Osteocyte (in vitro differentiated cells): ENCODE measurements at places on chromosomes 3 and 15. TPM values are rescaled to one million over a fixed set of nuclear protein-coding genes. Genes with fewer than 3 reads are reported as not detected.

SMAD6 gene
- total RNA-seq = 14.6 and 17.5 TPM in 2 replicates

FSIP1 gene
- total RNA-seq = 0.31 and 0.54 TPM in 2 replicates

RPL39L gene
- 16.6 and 19.5 TPM in 2 replicates for total RNA-seq

LEKR1 gene
- 0.55 and 1.0 TPM in 2 replicates for total RNA-seq

LINGO1 gene
- 2.1 and 2.4 TPM in 2 replicates for total RNA-seq

PARP6 gene
- total RNA-seq = 93.9 and 97.8 TPM in 2 replicates

FRMD5 gene
- not detected in 2 replicates for total RNA-seq

CLDN18 gene
- not detected in 2 replicates for total RNA-seq

DNA sequence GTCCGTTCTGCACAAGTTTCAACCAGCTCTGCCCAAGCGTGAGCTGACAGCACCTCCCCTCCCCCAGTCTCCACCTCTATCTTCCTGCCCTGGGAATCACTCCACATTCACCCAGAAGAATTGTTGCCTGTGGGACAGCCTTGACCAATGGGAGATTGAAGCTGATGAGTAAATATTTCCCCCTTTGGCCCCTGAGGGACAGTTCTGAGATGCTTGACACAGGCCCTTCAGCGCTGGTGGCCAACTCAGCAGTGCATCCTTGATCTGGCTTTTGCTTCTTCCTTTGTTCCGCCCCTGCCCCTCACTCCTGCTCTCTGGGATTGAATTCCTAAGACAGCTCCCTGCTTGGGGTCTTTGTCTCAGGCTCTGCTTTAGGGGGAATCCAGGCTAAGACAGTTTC is 13.1 kb upstream of the SKIC8 start:
- no peaks in the 10 kb centered on the region for H3K27me3 ChIP-seq
- no peak for DNase-seq
- no peaks in the 10 kb centered on the region for H3K36me3 ChIP-seq
- no peak overlapping the region for H3K4me3 ChIP-seq
- peaks cover 5% of the 10 kb centered on the region for H3K4me1 ChIP-seq

- no peaks in the 10 kb centered on the region for H3K27me3 ChIP-seq
- peaks cover 6% of the 10 kb centered on the region for H3K4me1 ChIP-seq
- DNase-seq = no peak
- no peak overlapping the region for H3K27ac ChIP-seq
- no peaks in the 10 kb centered on the region for H3K36me3 ChIP-seq
These were observed 15.8 kb upstream of the CYP11A1 start for GRCh38 chr15:74383286-74383685.

GRCh38 chr3:180987344-180987743 is 2.2 kb downstream of the DNAJC19 start:
- H3K36me3 ChIP-seq = peaks cover 11% of the 10 kb centered on the region
- peaks cover 17% of the 10 kb centered on the region for H3K4me1 ChIP-seq
- H3K27ac ChIP-seq = no peak overlapping the region
- DNase-seq = no peak
- peaks cover 8% of the 10 kb centered on the region for H3K27me3 ChIP-seq
- H3K4me3 ChIP-seq = peak overlapping the region; percentile 38

- no peaks in the 10 kb centered on the region for H3K4me1 ChIP-seq
- H3K4me3 ChIP-seq = no peak overlapping the region
- no peaks in the 10 kb centered on the region for H3K36me3 ChIP-seq
- H3K27ac ChIP-seq = no peak overlapping the region
- no peaks in the 10 kb centered on the region for H3K27me3 ChIP-seq
These were observed 224.2 kb downstream of the CNTN3 start for GRCh38 chr3:74390121-74390877.

DNA sequence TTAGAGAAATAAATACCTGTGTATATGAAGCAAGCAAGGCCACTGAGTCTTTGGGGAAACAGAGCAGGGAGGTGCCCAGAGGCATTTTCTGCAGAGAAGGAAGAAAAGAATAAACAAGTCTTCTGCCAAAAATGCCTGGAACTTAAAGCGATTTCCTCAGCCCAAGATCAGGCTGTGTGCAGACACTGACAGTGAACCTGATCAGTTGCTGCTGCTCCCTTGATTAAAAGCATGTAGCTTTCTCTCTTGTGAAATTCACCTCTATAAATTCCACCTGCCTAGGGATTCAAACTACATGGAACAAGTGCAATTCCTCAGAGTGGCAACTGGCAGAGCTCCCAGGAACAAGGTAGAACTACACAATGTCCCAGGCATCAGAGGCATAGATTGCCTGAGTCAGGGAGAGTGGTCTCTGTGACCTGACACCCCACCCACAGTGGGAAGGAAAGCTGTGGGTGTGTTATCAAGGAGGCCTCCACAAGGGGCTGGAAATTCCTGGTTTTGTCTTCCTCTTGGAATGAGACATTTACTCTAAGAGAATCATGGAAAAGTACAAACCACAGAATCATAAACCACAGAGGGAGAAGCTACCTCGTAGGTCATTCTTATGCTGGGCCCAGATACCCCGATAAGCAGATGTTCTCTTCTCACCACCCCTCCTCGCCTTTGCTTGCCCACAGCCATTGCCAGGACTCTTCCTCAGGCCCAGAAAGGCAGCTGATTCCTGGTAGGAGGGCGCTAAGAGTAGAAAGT is 1.8 kb upstream of the ZBTB38 start:
- no peaks in the 10 kb centered on the region for H3K27me3 ChIP-seq
- H3K27ac ChIP-seq = peak overlapping the region; percentile 98
- peaks cover 54% of the 10 kb centered on the region for H3K4me1 ChIP-seq

GRCh38 chr3:60917141-60917540 is 334.1 kb downstream of the FHIT start:
- DNase-seq = no peak
- no peaks in the 10 kb centered on the region for H3K36me3 ChIP-seq
- H3K4me3 ChIP-seq = no peak overlapping the region
- peaks cover 18% of the 10 kb centered on the region for H3K4me1 ChIP-seq

GRCh38 chr15:51099185-51099584 is 4.5 kb upstream of the TNFAIP8L3 start:
- no peak overlapping the region for H3K27ac ChIP-seq
- no peaks in the 10 kb centered on the region for H3K36me3 ChIP-seq
- peaks cover 67% of the 10 kb centered on the region for H3K27me3 ChIP-seq
- H3K4me3 ChIP-seq = no peak overlapping the region
- DNase-seq = no peak
- H3K4me1 ChIP-seq = peaks cover 2% of the 10 kb centered on the region

DNA sequence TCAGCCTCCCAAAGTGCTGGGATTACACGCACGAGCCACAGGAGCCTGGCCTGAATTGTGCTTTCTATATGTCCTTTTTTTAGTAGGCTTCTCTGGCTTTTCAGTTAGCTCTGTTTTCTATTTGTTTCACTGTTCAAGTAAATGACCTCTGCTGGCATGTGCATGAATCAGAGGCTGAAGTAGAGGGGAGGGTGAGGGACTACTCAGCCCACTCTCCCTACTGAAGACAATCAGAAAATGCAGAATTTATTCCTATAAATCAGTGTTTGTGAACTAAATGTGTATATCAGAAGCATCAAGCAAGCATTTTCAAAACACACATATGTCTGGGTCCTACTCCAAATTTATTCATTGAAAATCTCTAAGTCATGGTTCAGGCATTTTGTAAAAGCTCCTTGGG is 45.0 kb downstream of the ZMAT3 start:
- peaks cover 24% of the 10 kb centered on the region for H3K36me3 ChIP-seq
- H3K27ac ChIP-seq = peak overlapping the region; percentile 45
- no peak for DNase-seq
- H3K27me3 ChIP-seq = no peaks in the 10 kb centered on the region
- peaks cover 24% of the 10 kb centered on the region for H3K4me1 ChIP-seq
- no peak overlapping the region for H3K4me3 ChIP-seq

DNA sequence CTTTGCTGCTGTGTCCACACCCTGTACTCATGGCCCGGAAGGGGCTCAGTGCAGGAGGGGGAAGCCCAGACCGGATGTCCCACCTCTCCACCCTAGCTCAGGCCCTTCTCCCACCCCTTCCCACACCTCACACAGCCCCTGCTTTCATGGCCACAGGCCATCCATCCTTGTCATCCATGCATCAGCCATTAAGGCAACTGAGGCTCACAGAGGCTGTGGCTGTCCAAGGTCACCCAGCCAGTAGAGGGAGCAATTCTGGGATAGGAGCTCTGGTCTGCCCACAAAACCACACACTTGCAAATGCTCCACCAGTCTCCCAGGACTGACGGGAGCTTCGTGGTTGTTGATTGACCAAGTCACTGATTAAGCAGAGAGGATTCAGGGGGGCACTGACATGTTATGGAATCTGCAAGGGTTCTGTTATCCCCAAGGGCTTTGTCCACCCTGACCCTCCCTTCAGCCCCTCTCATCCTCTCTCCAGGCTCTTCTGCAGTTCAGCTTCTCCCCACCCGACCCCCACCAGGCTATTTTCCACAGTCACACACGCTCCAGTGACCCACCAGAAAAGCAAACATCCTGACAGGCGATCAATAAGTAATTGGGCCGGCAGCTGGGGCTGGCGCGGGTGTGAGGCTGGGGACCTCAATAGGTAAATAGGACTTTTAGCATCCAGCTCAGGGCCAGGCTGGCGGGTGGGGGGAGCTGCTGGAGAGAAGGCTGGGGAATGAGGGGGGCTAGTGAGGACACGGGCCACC is 15.1 kb downstream of the LINGO1 start:
- H3K36me3 ChIP-seq = peaks cover 3% of the 10 kb centered on the region
- H3K27me3 ChIP-seq = no peaks in the 10 kb centered on the region
- no peaks in the 10 kb centered on the region for H3K4me1 ChIP-seq
- DNase-seq = no peak
- no peak overlapping the region for H3K4me3 ChIP-seq
- H3K27ac ChIP-seq = no peak overlapping the region

- no peak overlapping the region for H3K27ac ChIP-seq
- no peak for DNase-seq
- no peaks in the 10 kb centered on the region for H3K4me1 ChIP-seq
- H3K36me3 ChIP-seq = no peaks in the 10 kb centered on the region
- H3K27me3 ChIP-seq = peaks cover 65% of the 10 kb centered on the region
These were observed 33.7 kb upstream of the NOX5 start for GRCh38 chr15:68980786-68981185.

GRCh38 chr3:136931606-136932005 is 26.2 kb upstream of the IL20RB start:
- H3K27me3 ChIP-seq = no peaks in the 10 kb centered on the region
- no peak overlapping the region for H3K4me3 ChIP-seq
- H3K36me3 ChIP-seq = peaks cover 18% of the 10 kb centered on the region
- no peak for DNase-seq
- H3K4me1 ChIP-seq = peaks cover 29% of the 10 kb centered on the region
- H3K27ac ChIP-seq = no peak overlapping the region

DNA sequence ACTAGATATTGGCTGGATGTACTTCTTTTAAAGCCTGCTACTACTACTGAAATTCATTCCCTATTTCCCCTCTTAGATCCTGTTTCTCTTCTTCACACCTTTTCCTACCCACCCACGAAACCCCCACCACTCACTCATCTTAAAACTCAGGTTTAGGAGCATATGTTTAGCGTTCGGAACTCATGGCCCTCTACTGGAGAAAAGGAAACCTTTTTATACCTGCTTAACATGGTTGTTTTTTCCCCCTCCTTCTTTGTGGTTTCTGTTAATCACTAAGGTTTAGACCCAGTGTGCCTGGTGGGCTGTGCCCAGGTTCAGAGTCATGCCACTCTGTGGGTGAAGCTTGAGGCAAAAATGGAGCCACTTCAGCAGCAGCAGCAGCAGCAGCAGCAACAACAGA is 2.6 kb downstream of the ARID3B start:
- no peak overlapping the region for H3K27ac ChIP-seq
- no peak overlapping the region for H3K4me3 ChIP-seq
